Muscle of back (tissue), 13 donors: ENCODE measurements at places on chromosomes 2 and 18.

- DNase-seq = no peak
These were observed 104.9 kb downstream of the CERS6 start for GRCh38 chr2:168560817-168561499.

GRCh38 chr2:13056259-13056843, 339.6 kb downstream of the TRIB2 start:
- DNase-seq = peak; percentile 12

GRCh38 chr2:115678129-115678528, 1235.7 kb downstream of the DPP10 start:
- DNase-seq = no peak

DNA sequence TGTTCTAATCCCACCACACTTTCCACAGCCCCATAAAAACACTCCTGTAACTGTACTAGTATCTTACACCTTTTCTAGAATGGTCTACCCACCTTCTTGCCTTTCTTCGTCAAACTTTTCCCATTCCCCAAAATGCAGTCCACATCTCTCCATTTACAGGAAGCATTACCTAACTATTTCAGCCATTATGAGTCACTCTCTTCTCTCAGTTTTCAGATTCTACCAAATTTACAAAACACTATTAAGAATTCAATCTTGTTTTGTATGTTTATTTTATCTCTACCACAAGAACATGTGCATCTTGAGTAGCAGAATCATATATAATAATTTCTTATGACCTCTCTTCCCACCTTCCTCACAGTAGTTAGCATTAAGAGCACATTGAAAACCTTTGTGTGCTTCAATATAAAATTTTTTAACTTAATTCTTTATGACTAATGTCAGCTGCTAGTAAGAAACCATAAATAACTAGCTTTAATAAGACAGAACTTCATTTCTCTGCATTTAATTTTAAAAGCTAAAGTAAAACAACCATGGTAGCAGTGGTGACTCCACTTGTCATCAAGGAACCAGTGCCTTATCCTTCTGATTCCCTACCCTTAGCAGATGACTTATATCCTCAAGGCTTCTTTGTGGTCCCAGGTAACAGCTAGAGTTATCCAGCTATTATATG, 56.6 kb upstream of the MAP2 start:
- DNase-seq = no peak

DNA sequence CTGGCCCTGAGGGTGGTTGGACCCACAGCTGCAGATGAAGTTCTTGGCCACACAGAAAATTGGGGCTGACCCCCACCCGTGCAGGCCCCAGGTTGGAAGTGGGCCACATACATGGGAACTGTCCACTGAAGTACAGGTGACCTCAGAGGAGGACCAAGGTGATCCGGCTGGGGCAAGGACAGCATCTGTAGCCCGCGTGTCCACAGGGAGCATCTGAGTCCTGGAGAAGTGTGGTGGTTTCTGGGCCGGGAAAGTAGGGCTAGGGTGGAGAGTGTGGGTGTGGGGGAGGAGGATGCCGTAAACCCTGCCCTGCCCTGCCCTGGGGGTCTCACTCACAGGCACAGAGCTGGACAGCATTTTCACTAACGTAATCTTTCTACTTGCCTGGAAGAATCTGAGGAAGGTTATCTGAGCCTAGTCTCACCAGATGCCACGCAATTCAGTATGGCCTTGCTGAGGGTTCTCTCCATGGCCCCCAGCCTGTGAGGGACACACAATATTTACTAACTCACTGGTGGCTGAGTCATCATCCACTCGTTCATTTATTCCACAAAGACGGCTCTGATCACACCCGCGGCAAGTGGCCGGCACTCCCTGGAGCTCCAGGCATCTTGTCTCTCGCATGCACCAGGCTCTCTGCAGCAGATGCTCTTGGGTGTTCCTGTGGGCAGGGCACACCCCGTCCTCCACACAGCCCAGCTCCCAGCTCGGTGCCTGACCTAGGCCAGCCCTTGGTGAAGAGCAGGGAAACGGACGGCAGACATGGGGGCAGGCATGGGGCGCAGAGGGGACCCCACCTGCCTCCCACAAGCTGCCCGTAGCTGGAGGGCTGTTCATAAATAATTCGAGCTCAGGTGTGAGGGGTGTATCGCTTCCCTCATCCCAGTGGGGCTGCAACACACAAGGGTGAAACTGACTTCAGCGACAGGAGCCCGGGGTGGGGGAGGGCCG, 51.2 kb downstream of the INHBB start:
- DNase-seq = no peak

DNA sequence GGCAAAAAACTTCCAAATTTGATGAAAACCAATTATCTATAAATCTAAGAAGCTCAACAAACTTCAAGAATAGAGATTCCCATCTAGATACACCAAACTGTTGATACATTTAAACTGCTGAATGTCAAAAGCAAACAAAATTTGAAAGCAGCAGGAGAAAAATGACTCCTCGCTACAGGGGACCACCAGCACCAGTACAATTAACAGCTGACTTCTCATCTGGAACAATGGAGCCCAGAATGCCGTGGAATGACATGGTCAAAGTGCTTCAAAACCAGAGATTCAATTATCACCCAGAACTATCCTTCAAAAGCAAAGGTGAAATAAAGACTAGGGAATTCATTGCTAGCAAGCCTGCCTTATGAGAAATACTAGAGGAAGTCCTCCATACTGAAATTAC, 11.6 kb downstream of the SRSF7 start:
- DNase-seq = no peak

GRCh38 chr18:33803636-33804035, 225.6 kb downstream of the ASXL3 start:
- no peak for DNase-seq

GRCh38 chr2:152336119-152336853, 1.3 kb downstream of the FMNL2 start:
- DNase-seq = peak; percentile 66

DNA sequence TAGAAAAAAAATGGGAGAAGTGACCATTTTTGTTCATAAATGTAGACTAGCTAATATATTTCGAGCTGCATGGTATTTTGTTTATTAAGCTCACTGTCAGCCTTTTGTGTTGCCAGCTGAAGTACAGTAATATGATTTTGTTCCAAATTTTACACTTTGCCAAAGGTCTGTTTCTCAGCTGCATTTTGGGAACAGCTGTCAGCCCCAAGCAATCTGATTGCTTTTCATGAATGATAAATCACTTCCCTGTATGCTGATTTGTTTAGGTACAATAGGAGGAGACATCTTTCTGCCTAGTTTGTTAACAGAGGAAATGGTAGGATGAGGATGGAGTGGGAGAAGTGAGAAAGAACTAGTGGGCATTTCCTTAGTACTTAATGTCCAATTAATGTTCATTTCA, 79.3 kb downstream of the NABP1 start:
- DNase-seq = no peak

- DNase-seq = no peak
These were observed 72.7 kb upstream of the SPOPL start for GRCh38 chr2:138428710-138429440.

- no peak for DNase-seq
These were observed 106.5 kb downstream of the APOB start for GRCh38 chr2:20937353-20937752.

GRCh38 chr2:192314800-192315481, 120.2 kb upstream of the TMEFF2 start:
- no peak for DNase-seq

- no peak for DNase-seq
These were observed 2.8 kb upstream of the CFAP221 start for GRCh38 chr2:119541476-119541875.

DNA sequence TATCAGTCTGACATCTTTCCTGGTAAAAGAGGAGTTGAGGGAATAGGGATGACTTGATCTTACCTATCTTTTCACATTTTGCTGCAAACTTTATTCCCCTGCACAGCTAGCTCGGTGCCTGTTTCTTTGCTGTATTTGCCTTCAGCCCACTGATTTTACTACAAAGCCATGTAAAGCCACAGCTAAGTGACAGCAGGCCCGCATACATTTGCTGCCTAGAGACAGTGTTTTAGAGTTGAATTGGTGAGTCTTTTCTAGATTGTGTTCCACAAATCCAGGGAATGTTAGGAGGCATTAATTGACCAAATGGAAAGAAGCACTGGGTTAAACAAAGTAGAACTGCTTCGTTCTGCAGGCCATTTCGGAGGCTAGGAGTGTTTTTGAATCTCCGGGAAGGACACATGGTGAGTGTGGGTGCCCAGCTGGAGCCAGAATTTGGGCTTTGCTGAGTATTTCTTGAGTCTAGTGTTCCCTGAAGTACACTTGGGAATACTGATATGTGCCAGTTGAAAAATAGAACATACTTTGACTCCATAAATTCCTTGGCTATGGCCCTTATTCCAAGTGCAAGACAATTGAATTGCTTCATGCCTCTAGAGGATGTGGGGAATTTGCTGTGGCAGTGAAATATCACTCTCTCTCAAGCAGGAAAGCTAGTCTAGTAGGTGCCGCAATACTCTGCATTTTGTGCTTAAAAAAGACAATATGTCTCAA, 329.8 kb downstream of the PTPRM start:
- DNase-seq = peak; percentile 19

GRCh38 chr2:114025030-114025429, 135.1 kb downstream of the ACTR3 start:
- DNase-seq = no peak

DNA sequence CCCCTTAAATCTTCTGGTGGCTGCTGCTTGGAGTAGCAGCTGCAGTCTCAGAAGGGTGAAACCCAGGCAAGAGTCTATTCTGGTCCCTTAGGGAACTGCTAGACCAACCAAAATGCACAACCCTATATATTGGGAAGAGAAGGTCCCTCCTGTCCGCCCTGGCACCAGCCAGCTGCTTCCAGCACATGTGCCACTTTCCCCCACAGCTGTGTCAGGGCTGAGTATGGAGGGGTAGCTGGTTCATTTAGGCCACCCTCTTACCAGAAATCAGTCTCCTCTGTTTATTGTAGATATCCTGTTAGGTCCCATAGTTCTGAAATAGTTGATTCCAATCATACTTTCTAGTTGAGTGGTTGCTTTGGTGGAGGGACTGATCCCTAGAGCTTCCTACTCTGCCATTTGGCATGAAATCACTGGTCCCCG, 68.9 kb downstream of the BIRC6 start:
- peak; percentile 29 for DNase-seq

DNA sequence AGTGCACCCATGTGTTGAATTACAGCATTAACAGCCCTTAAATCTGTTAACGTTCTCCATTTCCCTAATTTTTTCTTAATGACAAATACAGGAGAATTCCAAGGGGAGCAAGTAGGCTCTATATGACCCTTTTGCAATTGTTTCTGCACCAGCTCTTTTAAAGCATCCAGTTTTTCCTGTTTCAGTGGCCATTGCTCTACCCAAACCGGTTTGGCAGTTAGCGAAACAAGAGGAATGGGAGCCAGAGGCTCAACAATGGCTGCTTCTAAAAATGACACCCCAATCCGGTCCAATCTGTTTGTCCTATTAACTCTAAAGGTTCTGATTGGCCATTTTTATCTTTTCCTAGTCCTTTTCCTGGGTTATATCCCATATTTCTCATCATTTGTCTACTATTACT, 15.1 kb upstream of the SUCLG1 start:
- DNase-seq = no peak

GRCh38 chr2:230922951-230923717, 1.9 kb downstream of the GPR55 start:
- no peak for DNase-seq

DNA sequence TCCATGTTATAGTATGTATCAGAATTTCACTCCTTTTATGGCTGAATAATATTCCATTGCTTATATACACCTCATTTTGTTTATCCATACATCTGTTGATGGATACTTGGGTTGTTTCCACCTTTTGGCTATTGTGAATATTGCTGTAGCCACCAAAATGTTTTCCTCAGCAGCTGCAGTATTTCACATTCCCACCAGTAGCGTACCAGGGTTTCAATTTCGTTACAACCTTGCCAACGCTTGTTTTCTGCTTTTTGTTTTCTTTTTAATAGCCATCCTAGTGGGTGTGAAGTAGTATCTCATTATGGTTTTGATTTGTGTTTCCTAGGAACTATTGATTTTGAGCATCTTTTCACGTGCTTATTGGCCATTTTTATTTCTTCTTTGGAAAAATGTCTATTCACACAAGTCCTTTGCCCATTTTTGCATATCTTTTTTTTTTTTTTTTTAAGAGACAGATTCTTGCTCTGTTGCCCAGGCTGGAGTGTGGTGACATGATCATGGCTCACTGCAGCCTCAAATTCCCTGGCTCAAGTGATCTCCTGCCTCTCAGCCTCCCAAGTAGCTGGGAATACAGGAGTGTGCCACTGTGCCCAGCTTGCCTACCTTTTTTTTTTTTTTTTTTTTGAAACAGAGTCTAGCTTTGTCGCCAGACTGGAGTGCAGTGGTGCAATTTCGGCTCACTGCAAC, 14.2 kb downstream of the UBXN2A start:
- DNase-seq = no peak

- peak; percentile 37 for DNase-seq
These were observed 91.1 kb downstream of the INHBB start for GRCh38 chr2:120436885-120437603.

- no peak for DNase-seq
These were observed 82.0 kb downstream of the LIMS1 start for GRCh38 chr2:108616318-108616717.

- peak; percentile 73 for DNase-seq
These were observed 20.3 kb downstream of the TBR1 start for GRCh38 chr2:161436411-161436810.

GRCh38 chr2:71277536-71278103, 50.7 kb upstream of the PAIP2B start:
- DNase-seq = no peak

GRCh38 chr2:61750624-61751023, 103.2 kb downstream of the FAM161A start:
- DNase-seq = peak; percentile 13

GRCh38 chr2:3483227-3483985, 35.9 kb downstream of the ADI1 start:
- peak; percentile 79 for DNase-seq

GRCh38 chr2:64243081-64244036, 99.1 kb upstream of the PELI1 start:
- no peak for DNase-seq

- DNase-seq = peak; percentile 94
These were observed 220.3 kb downstream of the ANAPC1 start for GRCh38 chr2:111663471-111664274.

- peak; percentile 27 for DNase-seq
These were observed 69.4 kb downstream of the EMILIN2 start for GRCh38 chr18:2916184-2916583.

- DNase-seq = no peak
These were observed 225.4 kb downstream of the MYCN start for GRCh38 chr2:16165518-16166326.

DNA sequence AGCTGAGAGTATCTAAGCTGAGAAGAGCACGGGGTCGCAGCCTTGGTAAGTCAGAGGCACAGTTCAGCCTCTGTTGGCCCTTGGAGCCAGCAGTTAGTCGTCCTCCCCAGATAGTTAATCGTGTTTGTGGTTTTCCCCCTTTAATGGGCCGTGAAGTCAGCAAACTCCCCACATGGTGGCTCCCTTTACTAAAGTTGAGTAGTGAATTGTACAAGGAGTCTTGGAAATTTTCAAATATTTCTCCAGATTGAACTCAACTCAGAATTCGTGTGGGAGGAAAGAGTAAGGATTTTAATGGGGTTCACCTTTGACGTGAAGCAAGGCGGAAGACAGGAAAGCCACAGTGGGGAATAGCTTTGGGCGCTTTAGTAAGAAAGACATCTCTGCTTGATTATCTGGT, 2.4 kb upstream of the ADCYAP1 start:
- DNase-seq = peak; percentile 30
